Adrenal gland (tissue), 19 donors: ENCODE measurements at places on chromosomes 12 and 14. TPM values are rescaled to one million over a fixed set of nuclear protein-coding genes. Genes with fewer than 3 reads are reported as not detected.
A peak's percentile ranks its signal among the peaks of the same experiment; 100 is the strongest.

- no peak for DNase-seq
- H3K4me3 ChIP-seq, result no peak overlapping the region
- no peaks in the 10 kb centered on the region for H3K36me3 ChIP-seq
- H3K4me1 ChIP-seq, result no peaks in the 10 kb centered on the region
Observed at GRCh38 chr14:91877376-91877915, 10.1 kb upstream of the TC2N start.

DNA sequence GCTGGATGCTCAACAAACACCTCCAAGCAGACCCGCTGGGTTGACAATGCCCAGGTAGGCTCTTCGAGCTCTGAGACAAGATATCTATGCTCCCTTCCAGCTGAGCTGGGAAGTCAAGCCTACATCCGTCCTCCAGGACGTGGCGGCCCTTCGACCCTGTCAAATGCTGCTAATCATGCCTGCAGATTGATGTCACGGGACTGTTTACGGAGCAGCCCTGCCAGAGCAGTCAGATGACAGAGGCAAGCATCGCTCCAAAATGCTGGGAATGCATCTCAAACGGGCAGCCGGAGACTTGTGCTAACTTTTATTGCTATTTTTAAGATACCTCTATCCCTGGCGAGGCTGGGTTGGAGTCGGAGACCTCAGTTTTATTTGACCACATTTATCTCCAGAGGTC lies 139.2 kb downstream of the NTF3 start:
- H3K36me3 ChIP-seq, result no peaks in the 10 kb centered on the region
- H3K27ac ChIP-seq, result no peak overlapping the region
- no peaks in the 10 kb centered on the region for H3K4me1 ChIP-seq
- H3K4me3 ChIP-seq, result no peak overlapping the region
- peaks cover 5% of the 10 kb centered on the region for H3K27me3 ChIP-seq

- DNase-seq, result no peak
- H3K36me3 ChIP-seq, result no peaks in the 10 kb centered on the region
- no peaks in the 10 kb centered on the region for H3K27me3 ChIP-seq
- no peak overlapping the region for H3K27ac ChIP-seq
- H3K4me3 ChIP-seq, result no peak overlapping the region
Observed at GRCh38 chr14:40058901-40059897, 627.0 kb upstream of the FBXO33 start.

GRCh38 chr14:90556012-90556477 lies 159.2 kb downstream of the CALM1 start:
- H3K36me3 ChIP-seq, result no peaks in the 10 kb centered on the region
- DNase-seq, result peak; percentile 72
- H3K27ac ChIP-seq, result no peak overlapping the region
- no peaks in the 10 kb centered on the region for H3K27me3 ChIP-seq
- peaks cover 8% of the 10 kb centered on the region for H3K4me1 ChIP-seq
- peak overlapping the region; percentile 51 for H3K4me3 ChIP-seq

DNA sequence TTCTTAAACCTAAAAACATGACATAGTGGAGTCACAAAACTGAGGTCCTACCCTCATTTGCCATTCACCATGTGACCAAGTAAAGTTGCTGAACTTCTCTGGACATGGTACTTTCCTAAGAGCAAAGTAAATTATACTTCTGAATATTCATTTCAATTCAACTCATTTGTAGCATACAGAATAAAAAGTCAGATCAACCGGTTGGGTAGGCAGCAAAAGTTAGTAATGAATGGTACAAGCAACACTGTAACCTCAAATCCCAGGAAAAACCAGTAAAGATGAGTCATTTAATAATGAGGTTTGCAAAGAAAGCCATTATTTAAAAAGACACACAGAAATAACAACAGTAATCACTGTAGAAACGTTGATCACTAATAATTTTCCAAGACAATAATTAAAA lies 8.7 kb downstream of the POLE2 start:
- no peak overlapping the region for H3K27ac ChIP-seq
- DNase-seq, result no peak
- H3K4me3 ChIP-seq, result no peak overlapping the region
- H3K36me3 ChIP-seq, result no peaks in the 10 kb centered on the region
- no peaks in the 10 kb centered on the region for H3K27me3 ChIP-seq

- H3K4me3 ChIP-seq, result no peak overlapping the region
- H3K36me3 ChIP-seq, result peaks cover 6% of the 10 kb centered on the region
- DNase-seq, result no peak
- H3K27ac ChIP-seq, result no peak overlapping the region
Observed at GRCh38 chr12:50980545-50980944, 28.2 kb downstream of the HIGD1C start.

DNA sequence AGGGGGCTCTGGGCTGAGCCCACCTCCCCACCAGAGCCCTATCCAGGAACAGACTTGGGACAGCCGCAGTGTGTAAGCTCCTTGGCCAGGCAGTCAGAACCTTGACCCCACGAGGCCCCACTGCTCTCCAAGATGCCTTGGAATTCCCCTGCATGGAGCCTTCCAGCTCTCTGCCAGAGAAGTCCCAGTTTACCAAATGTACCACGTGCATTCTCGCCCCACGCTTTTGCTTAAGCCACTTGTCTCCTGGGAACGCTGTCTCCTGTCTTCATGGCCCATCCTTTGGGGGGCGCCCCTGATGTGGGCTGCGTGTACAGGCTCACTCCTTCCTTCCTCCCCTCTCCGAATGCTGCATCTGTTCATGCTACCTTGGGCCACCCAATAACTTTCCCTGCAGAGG lies 7.9 kb downstream of the FAIM2 start:
- H3K4me1 ChIP-seq, result peaks cover 21% of the 10 kb centered on the region
- no peak overlapping the region for H3K4me3 ChIP-seq
- DNase-seq, result no peak
- H3K36me3 ChIP-seq, result no peaks in the 10 kb centered on the region
- no peak overlapping the region for H3K27ac ChIP-seq

RFX4 gene
- total RNA-seq, result not detected

ANO2 gene
- 1.8 TPM for total RNA-seq

NGB gene
- total RNA-seq, result 0.17 TPM

ZFHX2 gene
- total RNA-seq, result 1.00 TPM

DRAM1 gene
- 17.8 TPM for total RNA-seq

GNB3 gene
- 2.4 TPM for total RNA-seq
